ENCODE measurements at places on chromosomes 16 and 17. TPM values are rescaled to one million over a fixed set of nuclear protein-coding genes. Genes with fewer than 3 reads are reported as not detected.

Gene SPECC1
- 26.9 TPM for total RNA-seq

Gene SLC5A11
- 0.27 TPM for total RNA-seq

DNA sequence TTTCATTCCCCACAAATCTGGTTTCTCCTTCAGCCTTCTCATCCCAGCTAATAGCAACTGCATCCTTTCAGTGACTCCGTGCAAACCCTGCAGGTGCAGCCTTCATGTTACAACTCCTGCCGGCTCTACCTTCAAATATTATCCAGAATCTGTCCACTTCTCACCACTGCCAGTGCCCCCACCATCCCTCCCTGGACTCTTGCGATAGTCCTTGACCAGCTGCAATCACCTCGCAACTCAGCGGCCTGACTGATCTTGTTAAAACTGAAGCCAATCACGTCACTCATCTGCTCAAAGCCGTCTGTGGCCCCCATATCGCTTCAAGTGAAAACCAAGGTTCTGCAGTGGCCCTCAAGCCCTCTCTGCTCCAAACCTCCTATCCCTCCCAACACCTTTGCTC is 42.8 kb upstream of the KIFC3 start:
- no peaks in the 10 kb centered on the region for H3K4me1 ChIP-seq
- no peaks in the 10 kb centered on the region for H3K27me3 ChIP-seq
- DNase-seq, result no peak
- no peak overlapping the region for H3K4me3 ChIP-seq

DNA sequence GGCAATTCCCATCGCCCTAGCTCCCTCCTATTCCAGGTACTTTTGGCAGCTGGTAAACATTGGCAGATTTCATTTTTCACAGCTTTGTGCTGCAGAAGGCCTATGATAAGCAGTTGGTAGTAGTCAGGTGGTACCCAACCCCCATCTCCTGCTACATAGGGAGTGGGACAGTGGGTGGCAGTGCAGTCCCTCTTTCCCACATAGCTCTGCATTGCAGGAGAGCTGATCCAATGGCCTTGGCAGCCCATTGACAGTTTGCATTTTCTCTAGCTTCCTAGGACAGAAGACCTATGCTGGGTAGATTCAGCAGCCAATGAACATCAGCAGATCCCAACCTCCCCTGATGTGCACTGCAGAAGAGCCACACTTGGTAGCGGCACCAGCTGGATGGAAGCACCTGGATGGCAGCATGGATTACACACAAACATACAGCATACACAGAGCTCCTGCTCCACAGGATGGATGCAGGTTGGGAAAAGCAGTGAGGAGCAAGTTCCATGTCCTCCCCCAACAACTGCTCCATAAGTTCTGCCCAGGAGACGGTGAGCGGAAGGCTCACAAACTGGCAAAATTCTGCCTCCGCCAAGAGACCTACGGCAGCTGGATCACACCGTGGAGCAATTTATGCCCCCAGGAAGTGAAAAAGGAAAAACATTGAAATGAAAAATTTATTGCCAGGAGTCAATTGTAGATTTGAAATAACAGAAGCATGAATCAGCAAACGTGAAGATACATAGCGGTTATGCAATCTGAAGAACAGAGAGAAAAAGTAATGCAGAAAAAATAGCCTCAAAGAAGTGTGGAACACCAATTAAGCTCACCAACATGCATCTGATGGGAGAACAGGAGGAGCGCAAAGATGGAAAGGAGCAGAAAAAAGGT is 95.7 kb downstream of the CACNG1 start:
- H3K36me3 ChIP-seq, result peaks cover 76% of the 10 kb centered on the region
- no peak overlapping the region for H3K4me3 ChIP-seq
- no peak overlapping the region for H3K27ac ChIP-seq
- no peaks in the 10 kb centered on the region for H3K4me1 ChIP-seq
- no peaks in the 10 kb centered on the region for H3K27me3 ChIP-seq
- DNase-seq, result no peak

DNA sequence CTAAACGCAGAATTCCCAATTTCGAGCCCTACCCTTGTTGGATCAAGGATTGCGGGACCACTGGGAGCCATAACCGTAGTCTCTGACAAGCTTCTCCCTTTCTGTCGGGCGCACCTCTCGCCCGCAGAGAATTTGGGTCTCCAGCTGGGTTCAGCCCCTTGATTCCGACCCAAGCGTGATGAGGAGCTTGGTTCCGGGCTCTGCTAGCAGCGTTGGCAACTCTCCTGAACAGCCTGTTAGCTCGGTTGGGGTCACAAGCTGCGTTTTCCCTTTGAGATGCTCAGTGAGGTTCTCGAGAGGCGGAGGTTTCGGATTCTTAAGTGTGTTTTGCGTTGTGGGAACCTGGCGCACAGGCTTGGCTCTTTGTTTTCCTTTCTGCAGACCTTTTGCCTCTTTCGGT is 655 bp downstream of the ATXN1L start:
- peaks cover 37% of the 10 kb centered on the region for H3K36me3 ChIP-seq
- peaks cover 15% of the 10 kb centered on the region for H3K4me1 ChIP-seq
- DNase-seq, result no peak
- H3K4me3 ChIP-seq, result peak overlapping the region; percentile 100
- peak overlapping the region; percentile 89 for H3K27ac ChIP-seq

DNA sequence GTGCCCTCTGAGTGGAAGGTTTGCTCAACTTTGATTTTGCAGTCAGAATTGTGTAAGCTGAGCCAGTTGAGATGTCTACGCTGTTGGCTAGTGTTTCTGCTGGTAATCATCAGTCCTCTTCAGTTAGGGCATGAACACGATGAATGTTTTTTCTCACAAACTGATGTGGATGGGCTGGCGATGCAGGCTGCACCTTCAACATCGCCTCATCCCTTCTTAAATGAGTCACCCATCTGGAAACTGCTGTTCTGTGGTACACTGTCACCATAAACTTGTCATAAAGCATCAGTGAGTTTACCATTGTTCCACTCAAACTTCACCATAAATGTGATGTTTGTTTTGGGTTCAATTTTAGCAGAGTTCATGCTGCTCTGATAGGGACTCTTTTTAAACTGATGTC is 8.4 kb downstream of the C16orf95 start:
- H3K4me1 ChIP-seq, result no peaks in the 10 kb centered on the region
- H3K27ac ChIP-seq, result no peak overlapping the region
- H3K4me3 ChIP-seq, result no peak overlapping the region
- no peaks in the 10 kb centered on the region for H3K27me3 ChIP-seq
- no peak for DNase-seq

- no peaks in the 10 kb centered on the region for H3K4me1 ChIP-seq
- H3K27ac ChIP-seq, result no peak within 1 kb of the TSS
- H3K4me3 ChIP-seq, result no peak within 1 kb of the TSS
- H3K27me3 ChIP-seq, result no peaks in the 10 kb centered on the region
- no peak for DNase-seq
Observed at GRCh38 chr16:1225051-1225451, at the start of gene TPSG1. TSS of gene TPSG1 (minus strand) at chr16:1225268. CDS start at chr16:1225252, 16 bp downstream.
